ENCODE measurements at places on chromosomes 13 and 19. TPM values are rescaled to one million over a fixed set of nuclear protein-coding genes. Genes with fewer than 3 reads are reported as not detected.

The CYP2S1 gene
- total RNA-seq: 1.7 TPM

The CFAP97D2 gene
- total RNA-seq: not detected

The SKA3 gene
- total RNA-seq: 34.5 TPM

The CEACAM20 gene
- not detected for total RNA-seq

The SELENOV gene
- not detected for total RNA-seq

The SOX1 gene
- total RNA-seq: not detected

The AP3D1 gene
- 146 TPM for total RNA-seq

- DNase-seq: peak; percentile 25
Measured at GRCh38 chr19:43662487-43662886, 7.5 kb downstream of the PLAUR start.

- no peak for DNase-seq
Measured at GRCh38 chr19:14115756-14116155, 1.8 kb downstream of the PRKACA start.

DNA sequence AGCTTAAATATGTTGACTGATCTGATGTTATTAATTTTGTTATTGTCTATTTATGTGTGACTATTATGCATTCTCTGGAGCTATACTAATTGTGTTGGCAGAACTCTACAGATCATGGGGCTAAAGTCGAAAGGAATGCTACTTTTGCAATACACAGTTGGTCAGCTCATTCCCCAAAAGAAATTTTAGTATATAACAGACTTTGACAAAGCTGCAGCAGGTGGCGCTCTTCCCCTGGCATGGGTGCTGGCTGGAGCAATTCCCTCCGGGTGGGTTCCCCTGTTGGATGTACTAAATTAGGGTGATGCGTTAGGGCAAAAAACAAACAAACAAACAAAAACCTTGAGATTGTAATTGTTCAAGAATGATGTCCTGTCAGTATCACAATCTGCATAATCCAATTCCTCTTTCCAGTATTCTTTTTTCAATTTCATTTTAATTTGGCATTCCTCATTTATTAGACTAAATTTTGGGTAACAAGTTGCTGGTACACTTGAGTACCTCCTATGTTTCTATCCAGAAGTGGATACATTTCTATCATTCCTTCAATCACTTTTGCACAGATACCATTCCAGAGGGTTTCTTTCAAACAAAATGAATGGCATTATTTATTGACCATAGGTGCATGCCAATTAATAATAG lies 322.8 kb upstream of the EDNRB start:
- DNase-seq: peak; percentile 50

DNA sequence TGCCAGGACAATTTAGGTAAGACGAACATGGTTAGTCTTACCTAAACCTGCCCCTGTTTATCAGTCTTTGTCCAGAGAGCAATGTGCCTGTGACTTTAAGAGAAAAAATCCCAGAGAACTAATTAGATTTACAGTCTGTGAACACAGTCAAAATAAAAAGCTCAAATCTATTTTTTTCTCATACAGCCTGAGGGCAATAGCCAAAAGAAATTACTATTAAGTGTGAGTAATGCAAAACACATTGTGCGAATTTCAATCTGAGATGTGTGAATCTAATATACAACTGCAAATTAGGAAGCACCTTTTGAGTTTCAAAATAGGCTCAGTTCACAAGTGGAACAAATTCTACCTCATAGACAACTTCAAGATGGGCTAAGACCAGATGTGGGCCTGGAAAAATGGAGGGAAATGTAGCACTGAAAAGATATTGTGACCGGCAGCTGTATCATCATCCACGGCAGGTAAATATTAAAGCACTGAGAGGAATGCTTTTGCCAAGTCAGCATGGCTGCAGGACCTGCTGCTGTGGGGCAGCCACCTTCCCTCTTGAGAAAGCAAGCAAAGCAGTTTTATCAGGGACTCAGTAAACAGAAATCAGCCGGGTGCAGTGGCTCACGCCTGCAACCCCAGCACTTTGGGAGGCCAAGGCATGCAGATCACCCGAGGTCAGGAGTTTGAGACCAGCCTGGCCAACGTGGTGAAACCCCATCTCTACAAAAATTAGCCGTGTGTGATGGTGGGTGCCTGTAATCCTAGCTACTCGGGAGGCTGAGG lies 114.8 kb downstream of the KATNAL1 start:
- no peak for DNase-seq

Measured in HT1080 (cell line).